ENCODE measurements at places on chromosomes 5 and 9.

DNA sequence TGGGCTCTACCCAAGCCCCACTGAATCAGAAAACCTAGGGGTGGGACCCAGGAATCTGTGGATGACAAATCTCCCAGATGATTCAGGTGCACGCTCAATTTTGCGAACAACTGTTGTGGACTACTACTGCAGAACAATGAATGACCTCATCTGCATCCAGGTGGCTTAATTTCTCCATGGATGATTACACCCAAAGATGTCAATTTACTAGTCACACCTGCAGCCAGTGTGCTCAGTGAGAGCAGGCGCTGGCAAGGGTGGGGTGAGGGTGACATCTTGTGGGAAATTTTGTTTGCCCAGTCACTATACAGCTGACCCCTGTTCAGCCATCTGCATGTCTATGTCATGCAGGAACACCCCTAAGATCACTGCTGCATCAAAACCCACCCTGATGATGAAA, 118.2 kb downstream of the ENTREP1 start:
- DNase-seq, result no peak

DNA sequence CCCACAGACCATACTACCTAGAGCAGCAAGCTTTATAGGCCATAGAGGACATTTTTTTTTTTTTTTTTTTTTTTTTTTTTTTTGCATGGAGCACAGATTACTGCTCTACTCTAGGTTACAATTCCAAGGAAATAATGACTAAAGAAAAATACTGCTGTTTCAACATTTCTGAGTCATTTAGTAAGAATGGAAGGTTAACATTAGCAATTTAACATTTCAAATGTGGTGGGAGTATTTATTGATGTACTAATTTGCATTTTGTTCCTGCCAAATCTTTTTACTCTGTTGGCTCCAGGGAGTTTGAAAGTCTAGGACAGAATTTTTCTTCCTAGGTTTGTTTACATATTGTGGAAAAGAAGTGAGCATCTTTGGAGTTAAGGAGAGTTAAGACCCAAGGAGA, 142.1 kb upstream of the CCDC152 start:
- no peak for DNase-seq

DNA sequence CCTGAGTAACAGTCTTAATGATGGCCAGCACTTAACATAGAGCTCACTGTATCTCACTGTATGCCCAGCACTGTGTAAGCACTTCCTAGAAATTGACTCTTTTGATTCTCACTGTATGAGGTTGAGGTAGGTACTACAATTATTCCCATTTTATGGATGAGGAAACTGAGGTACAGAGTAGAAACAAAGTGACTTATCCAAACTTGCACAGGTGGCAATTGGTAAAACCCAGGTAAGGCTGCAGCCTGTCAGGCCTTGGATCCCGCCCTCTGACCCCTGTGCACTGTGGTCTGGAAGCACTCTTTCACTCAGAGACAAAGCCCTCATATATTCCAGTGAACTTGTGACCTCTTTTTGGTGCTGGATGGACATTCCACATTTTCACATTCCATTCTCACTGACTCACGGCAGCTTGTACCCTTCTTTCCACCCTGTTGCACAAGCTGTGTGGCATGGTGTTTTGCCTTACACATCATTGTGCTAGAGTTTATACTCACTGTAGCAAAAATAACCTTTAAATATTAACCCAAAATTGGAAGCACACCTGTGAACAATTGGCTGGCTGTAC, 21.7 kb downstream of the ANKRD55 start:
- no peak for DNase-seq

- no peak for DNase-seq
Observed at GRCh38 chr5:20032896-20033295, 44.9 kb upstream of the CDH18 start.
